ENCODE measurements at places on chromosomes 16 and 17. TPM values are rescaled to one million over a fixed set of nuclear protein-coding genes. Genes with fewer than 3 reads are reported as not detected.
A peak's percentile ranks its signal among the peaks of the same experiment; 100 is the strongest.

GRCh38 chr16:10740000-10740844 is 3.4 kb upstream of the NUBP1 start:
- DNase-seq, result no peak

- no peak for DNase-seq
Measured at GRCh38 chr17:73820686-73821448, 176.6 kb upstream of the SDK2 start.

- no peak for DNase-seq
Measured at GRCh38 chr17:80110927-80111701, 9.7 kb downstream of the GAA start.

- no peak for DNase-seq
Measured at GRCh38 chr16:24971718-24972117, 43.5 kb downstream of the ARHGAP17 start.

- DNase-seq, result peak; percentile 44
Measured at GRCh38 chr17:32445074-32445415, 735 bp downstream of the PSMD11 start.

DNA sequence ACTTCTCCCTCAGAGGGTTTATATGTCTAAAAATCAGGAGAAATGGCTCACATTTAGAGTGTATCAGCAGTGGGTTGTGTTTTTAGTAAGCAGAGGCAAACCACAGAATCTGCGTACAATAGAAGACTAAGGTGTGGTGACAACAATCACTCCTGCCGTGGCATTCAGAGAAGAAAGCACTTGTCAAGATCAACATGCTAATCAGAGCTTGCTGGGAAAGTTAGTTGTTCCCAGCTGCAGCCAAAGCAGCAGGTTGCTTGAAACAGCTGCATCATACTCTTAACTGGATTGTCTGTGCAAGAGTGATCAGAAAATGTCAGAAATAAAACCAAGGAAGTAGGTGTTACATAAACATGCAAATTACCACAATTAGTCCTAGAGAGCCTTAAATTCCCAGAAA is 616.4 kb downstream of the CDH8 start:
- no peak for DNase-seq

DNA sequence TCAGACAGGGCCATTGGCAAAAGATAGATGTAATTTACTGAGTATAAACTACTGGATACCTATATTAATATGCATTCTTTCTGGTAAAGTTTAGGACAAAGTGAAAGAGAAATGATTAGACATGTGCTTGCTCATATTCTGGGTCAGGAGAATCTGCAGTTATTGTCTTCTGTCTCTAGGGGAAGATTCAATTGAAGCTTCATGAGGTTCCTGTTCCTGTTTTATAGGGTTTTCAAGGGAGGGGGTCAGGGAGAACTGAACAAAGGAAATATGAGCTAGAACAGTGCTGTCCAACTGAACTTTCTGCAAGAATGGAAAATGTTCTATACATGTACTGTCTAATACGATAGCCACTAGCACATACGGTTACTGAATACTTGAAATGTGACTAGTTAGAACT is 59.3 kb upstream of the CORO6 start:
- no peak for DNase-seq

DNA sequence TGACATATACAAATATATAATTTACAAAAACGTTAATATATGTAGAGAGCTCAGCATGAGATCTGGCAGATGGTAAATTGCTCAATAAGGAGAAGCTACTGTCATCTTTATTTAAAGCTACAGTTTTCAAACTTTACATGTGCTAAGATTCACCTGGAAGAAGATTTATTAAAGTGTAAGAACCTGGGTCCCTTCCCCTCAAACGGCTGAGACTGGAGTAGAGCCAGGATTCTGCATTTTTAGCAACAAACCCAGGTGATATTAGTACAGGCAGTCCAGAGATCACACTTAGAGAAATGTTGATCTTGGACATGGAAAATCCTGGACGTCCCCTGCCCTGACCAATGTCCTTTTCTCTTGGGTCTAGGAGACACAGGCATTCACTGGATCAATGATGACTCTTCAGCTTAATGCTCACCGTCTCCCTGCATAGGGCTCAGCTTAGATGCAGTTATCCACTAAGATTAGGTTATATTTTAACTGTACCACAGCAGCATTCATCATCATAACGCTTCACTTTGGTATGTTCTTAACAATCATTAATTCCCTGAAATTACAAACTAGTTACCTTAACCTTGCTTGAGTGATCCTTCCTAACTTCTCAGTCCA is 20.4 kb downstream of the CDR2 start:
- DNase-seq, result no peak

- DNase-seq, result no peak
Measured at GRCh38 chr16:71368958-71369357, 10.4 kb downstream of the CALB2 start.

- DNase-seq, result no peak
Measured at GRCh38 chr16:31246296-31246695, 13.5 kb upstream of the ITGAM start.

DNA sequence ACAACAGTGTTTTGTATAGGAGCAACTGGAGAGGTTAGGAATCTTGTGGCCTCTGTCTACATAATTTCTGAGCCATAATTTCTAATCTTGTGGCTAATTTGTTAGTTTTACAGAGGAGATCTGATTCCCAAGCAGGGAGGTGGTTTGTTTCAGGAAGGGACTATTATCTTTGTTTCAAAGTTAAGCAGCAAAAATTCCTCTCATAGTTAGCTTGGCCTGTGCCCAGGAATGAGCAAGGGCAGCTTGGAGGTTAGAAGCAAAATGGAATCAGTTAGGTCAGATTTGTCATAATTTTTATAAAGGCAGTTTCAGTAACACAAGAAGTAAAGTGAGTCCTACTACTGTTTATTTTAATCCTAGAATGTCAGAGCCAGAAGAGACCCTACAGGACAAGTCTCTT is 2.0 kb upstream of the RDM1 start:
- DNase-seq, result no peak

- DNase-seq, result no peak
Measured at GRCh38 chr16:10763456-10763855, 19.8 kb downstream of the NUBP1 start.

DNA sequence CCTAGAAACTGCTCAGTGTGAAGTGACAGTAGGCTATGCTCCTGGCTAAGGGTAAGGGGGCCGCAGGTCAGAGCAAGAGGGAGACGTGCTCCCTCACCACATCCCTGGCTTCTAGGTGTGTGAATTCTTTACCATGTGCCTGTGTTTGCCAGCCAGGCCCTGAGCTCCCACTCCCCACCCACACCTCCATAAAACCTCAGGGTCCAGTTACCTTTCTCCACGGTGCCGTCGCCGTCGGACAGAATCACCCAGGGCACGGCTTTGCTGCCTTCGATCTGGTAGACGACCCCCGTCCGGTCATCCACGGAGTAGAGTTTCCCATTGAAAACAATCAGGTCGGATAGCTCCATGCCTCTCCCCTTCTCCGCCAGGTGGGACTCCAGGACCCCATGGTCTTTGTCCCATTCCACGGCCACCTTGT is 12.8 kb downstream of the CANT1 start:
- no peak for DNase-seq

DNA sequence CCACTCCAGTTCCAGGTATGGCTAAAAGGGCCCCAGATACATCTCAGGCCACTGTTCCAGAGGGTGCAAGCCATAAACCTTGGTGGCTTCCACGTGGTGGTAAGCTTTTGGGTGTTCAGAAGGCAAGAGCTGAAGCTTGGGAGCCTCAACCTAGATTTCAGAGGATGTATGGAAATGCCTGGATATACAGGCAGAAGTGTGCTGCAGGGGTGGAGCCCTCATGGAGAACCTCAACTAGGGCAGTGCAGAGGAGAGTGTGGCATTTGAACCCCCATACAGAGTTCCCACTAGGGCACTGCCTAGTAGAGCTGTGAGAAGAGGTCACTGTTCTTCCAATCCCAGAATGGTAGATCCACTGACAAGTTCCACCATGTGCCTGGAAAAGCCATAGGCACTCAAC is 267.3 kb downstream of the SLC39A11 start:
- no peak for DNase-seq

Gene CCDC200
- total RNA-seq, result not detected

Gene MMP2
- total RNA-seq, result not detected

Gene CCT6B
- 0.52 TPM for total RNA-seq

Gene RNF135
- 7.5 TPM for total RNA-seq

Gene CDRT4
- 2.8 TPM for total RNA-seq

Gene PRSS53
- total RNA-seq, result 7.0 TPM

Gene KCNG4
- total RNA-seq, result not detected
